Glomerular endothelial cell (primary cell): ENCODE measurements at places on chromosomes 12 and 14.

- DNase-seq = no peak
These were observed 46.1 kb downstream of the FANCM start for GRCh38 chr14:45181806-45182205.

DNA sequence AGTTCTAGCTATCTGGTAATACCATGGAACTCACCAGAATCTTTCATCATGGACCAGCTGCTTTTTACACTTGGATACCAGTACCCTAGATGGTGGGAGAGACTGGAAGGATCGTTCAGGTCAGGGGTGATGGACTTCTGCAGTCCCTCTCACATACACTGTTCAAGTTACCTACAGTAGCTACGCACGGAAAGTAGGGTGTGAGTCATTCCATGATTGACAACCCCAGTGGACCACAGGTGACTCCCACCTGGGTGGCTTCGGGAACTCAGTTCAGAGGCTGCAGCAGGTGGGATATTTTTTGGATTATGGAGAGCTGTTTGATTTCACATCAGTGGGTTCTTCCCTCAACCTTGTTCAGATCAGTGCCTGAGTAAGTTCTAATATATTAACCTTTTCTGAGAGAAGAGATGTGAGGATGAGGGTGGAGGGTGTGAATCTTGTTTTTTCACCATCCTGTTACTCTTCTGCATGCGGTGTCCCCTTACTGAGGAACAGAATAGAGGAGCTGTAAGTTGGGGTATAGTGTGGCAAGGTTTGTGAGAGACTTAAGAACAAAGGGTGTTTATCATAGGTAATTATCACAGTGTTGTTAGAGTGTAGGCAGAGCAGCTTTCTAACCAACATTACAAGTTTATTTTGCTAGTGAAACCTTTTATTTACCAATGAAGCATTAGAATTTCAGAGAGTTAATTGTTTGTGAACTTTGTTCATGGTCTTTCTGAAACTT lies 39.6 kb downstream of the PRKCH start:
- no peak for DNase-seq

DNA sequence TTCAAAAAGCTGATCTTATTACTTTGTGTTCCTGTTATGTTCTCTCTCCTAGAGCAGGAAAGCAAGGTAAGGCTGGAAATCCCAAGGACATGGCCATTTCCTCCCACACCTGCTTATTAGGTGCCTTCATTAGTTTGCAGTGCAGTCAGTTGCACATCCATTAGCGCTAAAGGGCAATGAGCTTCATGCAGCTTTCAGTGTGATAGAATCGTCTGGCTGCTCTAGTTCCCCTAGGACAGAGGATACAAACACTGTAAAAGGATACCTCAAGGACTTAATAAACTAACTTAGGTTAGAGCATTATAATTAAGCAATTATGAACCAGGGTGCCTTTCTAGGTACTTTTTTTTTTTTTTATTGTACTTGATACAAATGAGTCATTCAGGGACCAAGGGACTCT lies 21.1 kb downstream of the TMEM117 start:
- no peak for DNase-seq

GRCh38 chr12:53052419-53053217 lies 2.8 kb downstream of the TNS2 start:
- no peak for DNase-seq

DNA sequence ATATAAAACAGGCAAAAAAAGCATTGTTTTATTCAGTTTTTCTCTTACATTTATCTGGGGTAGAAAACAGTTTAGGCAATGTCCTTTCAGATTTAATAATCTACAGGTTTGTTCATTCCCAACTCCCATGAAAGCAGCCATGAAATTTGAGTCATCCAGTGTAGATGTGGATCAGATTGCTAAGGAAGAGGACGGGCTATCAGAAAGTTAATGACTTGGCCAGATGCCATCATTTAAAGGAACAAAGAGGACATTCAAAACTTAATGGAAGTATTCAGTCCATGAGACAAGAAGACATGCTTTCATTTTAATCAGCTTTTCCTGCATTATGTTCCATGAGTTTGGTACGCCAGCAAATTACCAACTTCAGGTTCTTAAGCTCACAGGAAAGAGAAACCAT lies 31.1 kb upstream of the POC1B start:
- DNase-seq = no peak

- DNase-seq = no peak
These were observed 83.8 kb downstream of the PTPRB start for GRCh38 chr12:70553391-70553859.

DNA sequence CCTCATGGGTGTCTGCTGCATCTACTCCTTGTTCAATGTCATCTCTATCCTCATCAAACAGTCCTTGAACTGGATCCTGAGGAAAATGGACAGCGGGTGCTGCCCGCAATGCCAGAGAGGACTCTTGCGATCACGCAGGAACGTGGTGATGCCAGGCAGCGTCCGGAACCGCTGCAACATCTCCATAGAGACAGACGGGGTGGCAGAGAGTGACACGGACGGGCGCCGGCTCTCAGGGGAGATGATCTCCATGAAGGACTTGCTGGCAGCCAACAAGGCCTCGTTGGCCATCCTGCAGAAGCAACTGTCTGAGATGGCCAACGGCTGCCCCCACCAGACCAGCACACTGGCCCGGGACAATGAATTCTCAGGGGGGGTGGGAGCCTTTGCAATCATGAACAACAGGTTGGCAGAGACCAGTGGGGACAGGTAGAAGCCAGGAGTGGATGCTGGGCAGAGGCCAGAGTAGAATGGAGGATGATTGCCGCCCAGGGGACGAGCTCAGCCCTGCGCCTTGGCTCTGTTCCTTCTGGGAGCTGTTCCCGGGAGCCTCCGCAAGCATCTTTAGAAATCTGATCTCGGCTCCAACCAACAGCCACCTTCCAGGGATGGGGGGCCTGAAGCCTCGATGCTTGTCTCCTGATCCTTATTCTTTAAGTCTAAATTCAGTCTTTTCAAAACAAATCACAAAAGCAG lies 71.6 kb upstream of the PSMC1 start:
- DNase-seq = no peak

GRCh38 chr12:62744551-62744950 lies 190.4 kb downstream of the PPM1H start:
- DNase-seq = no peak

DNA sequence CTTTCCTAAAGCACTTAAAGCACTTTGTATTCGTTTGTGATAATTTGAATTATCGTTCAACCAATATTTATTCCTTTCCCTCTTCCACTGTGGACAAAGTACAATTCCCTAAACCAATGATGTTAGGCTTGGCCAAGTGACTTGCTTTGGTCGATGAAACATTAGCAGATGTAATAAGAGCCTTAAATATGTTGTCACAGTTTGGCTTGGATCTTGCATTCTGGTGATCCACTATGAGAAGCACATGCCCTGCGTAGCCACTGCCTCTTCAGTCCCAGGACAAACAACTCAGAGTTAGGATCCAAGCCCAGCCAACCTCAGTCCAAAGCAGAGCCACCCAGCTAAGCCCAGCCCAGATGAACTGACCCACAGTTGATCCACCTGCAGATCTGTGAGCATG lies 8.4 kb upstream of the C12orf75 start:
- no peak for DNase-seq

- no peak for DNase-seq
These were observed 79.7 kb upstream of the CCND2 start for GRCh38 chr12:4193821-4194220.

DNA sequence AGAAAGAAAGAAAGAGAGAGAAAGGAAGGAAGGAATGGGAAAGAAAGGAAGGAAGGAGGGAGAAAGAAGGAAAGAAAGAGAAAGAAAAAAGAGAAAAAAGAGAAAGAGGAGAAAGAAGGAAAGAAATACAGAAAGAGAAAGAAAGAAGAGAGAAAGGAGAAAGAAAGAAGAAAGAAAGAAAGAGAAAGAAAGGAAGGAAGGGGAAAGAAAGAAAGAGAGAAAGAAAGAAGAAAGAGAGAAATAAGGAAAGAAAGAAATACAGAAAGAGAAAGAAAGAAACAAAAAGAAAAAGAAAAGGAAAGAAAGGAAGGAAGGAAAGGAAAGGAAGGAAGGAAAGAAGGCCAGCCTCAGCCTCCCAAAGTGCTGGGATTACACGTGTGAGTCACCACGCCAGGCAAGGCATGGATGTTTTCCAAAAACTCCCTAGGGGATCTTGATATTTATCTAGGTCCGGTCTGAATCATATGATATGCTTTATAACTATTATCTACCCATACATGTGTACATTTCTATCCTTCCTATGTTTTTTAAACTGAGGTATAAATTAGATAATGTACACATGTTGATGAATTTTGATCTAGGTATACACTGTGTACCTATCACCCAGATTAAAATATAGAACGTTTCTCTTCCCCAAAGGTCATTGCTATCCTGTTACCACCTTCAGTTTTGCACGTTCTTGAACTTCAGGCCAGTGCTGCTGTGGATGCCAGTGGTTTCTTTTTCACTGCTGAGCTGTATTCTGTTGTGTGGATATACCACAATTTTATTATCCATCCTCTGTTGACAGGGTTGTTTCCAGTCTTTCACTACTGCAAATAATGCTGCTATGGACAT lies 177.9 kb downstream of the RBM19 start:
- DNase-seq = no peak

DNA sequence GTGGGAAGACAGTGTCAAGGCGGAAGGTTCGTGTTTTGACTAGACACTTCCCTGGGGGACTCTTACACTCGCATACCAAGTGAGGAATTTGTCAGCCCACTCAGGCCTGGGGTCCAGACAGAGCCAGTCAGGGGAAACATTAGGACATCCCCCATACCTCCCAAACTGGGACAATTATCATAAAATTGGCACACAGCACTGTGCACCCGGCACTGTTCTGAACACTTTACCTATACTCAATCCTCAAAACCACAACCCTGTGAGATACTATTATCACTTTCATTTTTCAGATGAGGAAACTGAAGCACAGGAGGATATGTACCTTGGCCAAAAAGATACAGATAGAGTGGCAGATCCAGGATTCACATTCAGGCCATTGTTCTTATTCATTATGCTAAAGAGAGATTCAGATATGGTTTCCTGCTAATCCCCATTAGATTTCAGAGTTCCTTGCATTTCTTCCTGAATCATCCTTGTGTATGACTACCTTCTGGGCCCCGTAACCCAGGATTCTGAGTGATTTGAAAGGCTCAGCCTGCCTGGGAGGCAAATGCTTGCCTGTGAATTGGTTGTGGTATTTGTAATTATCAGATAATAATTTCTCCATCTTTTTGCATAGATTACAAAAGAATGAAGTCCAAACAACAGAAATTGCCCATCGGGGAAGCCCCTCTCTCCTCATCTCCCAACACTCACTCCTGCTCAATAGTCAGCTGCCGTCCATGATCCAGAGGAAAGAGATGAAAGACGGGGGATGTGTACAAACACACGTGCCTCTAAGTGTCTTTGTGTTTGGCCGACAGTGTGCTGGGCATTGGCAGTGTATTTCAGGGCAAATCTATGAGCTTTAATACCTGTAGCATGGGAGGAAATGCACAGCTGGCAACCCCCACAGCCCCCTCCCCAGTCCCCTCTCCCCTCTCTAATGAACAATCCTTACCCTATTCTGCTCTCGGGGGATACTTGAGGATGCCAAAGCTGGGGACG lies 4.6 kb downstream of the TAC3 start:
- no peak for DNase-seq

DNA sequence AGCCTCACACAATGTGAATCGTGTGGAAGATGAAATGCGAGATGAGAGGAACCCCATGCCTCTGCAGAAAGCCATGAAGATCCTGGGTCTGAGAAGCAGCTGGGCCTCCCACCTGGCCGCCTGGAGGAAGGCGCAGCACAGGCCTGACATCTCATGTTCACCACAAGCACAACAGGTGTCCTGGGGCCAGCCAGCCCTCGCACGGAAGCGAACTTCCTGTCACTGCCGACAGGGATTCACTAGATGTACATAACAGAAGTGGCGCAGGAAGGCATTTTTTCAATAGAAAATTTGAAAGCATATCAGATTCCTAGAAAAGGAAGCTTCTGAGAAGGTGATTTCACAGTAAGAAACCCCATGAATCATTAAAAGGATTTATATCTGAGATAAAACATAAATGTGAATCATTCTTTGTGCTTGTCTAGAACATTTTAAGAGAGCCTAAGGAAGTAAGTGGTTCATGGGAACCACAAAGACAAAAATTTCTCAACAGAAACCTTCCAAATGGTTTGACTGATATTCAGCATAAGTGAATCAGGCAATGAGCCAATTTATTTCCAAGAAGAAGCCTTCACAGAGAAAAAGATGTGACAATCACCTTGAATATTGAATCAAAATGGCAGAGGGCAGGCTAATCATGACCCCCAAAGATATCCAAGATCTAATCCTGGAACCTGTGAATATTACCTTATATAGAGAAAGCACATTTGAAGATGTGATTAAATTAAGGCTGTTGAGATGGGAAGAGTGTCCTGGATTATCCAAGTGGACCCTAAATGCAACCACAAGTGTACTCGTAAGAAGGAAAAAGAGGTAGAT lies 311.9 kb downstream of the DUSP6 start:
- DNase-seq = no peak

GRCh38 chr14:89373185-89373584 lies 43.8 kb downstream of the FOXN3 start:
- no peak for DNase-seq

- DNase-seq = no peak
These were observed 64.4 kb upstream of the TRHDE start for GRCh38 chr12:72207486-72208409.

DNA sequence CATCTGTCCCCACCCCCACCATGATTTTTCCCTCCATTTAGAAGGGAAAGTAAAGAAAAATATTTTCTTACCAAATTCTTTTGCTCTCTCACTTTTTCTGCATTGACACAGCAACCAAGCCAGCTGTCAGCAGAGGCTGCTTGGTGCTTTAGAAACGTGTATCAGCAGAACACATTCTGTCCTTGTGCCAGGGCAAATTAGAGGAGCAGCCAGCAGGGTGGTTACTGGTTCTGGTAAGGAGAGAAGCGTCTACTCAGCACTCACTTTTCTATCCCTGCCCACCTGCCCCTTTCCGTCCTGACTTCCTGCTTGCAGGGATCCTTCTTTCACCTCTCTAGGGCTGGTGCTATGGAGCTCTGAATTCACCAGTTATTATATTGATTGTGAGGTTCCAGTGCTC lies 327.5 kb upstream of the PDE3A start:
- no peak for DNase-seq

DNA sequence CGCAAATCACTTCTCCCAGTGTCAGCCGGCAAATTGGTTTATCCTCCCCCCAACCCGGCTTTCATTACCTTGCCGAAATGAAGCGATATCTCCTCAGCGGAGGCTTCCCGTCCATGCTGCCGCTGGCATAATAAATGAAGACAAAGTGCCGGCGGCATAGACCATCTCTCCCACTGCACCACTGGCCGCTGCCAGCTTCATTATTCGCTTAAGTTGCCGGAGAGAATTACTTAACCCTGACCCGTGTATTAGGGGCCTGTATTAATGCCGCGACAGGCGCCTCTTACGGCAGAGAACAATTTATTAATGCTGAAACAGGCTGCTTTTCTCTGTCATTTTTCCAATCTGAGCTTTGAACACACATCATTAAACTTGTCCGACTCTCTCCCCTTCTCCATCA lies 17.5 kb upstream of the GPATCH2L start:
- DNase-seq = no peak

GRCh38 chr12:64461634-64462414 lies 9.9 kb downstream of the TBK1 start:
- no peak for DNase-seq

DNA sequence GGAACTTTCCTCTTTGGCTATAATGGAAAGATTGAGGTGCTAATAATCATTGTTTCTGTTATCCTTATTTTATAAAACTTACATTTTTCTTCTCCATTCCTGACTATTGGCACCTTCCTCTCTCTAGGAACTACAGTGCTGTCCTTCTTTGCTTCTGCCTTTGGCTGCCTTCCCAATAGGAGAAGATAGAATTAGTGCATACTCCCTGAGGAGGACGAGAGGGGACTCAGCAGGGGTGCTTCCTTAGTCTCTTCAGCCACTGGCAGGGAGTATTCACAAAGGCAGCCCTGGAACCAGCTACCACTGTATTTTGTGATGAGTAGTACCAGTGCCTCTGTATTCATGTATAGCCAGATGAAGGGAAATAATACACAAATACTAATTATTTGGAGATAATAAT lies 208.5 kb downstream of the FOXG1 start:
- DNase-seq = no peak
